ENCODE measurements at places on chromosomes 3 and 15.

GRCh38 chr3:113630956-113631542, 65.4 kb downstream of the USF3 start:
- no peak for DNase-seq

- DNase-seq: no peak
Observed at GRCh38 chr3:190359813-190360212, 28.1 kb upstream of the CLDN16 start.

GRCh38 chr3:104397713-104398112, 969.0 kb upstream of the ALCAM start:
- no peak for DNase-seq

DNA sequence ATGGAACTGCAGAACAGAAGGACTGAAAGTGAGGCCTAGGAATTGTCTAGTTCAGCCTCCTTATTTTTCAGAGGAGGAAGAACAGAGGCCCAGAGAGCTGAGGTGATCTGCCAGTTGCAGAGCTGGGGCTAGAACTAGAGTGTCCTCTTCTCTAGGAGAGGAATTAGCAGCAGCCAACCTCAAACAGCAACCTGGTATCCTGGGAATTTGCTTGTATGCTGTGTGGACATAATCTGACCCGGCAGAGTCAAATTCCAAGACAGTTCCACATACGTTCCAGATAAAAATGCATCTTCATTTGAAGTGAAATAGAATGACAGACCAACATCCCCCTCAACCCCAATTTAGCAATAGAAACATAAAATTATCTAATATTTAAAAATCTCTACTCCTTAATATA, 13.5 kb upstream of the TSC22D2 start:
- DNase-seq: no peak

GRCh38 chr3:149476225-149476624, 1.7 kb downstream of the TM4SF4 start:
- DNase-seq: no peak

DNA sequence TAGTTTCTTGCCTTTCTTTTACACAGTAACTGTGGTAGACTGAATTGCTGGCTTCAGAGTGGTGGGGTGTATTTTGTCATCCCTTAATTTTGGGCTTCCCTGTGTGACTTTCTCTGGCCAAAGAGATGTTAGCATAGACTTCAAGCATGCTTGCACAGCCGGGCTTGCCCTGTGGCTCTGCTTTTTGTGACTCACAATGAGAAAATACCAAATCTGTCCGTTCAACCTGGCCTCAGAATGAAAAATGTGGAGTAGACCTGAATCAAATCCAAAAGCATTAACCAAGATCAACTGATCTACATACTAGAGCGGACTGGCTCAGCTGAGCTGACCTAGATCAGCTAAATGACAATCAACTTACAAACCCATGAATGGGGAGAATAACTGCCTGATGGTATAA, 51.4 kb downstream of the PLAAT1 start:
- no peak for DNase-seq

GRCh38 chr15:42130246-42130986, 26.0 kb downstream of the PLA2G4F start:
- DNase-seq: no peak

- DNase-seq: no peak
Observed at GRCh38 chr15:69457304-69458280, 5.0 kb downstream of the RPLP1 start.

All from stimulated activated CD4-positive, alpha-beta T cell treated with anti-CD3 and anti-CD28 coated beads, Interleukin-15, amount 100 ng/mL, for 48 hours (primary cell).